Muscle of back (tissue), 13 donors: ENCODE measurements at places on chromosomes 3 and 15. TPM values are rescaled to one million over a fixed set of nuclear protein-coding genes. Genes with fewer than 3 reads are reported as not detected.
A peak's percentile ranks its signal among the peaks of the same experiment; 100 is the strongest.

MESP2 gene
- polyA plus RNA-seq, result 0.65 TPM

ASB14 gene
- polyA plus RNA-seq, result 0.92 TPM

- DNase-seq, result no peak
These were observed 62.6 kb upstream of the SCN10A start for GRCh38 chr3:38878646-38879045.

GRCh38 chr3:188554404-188554803 is 400.4 kb downstream of the LPP start:
- peak; percentile 59 for DNase-seq

DNA sequence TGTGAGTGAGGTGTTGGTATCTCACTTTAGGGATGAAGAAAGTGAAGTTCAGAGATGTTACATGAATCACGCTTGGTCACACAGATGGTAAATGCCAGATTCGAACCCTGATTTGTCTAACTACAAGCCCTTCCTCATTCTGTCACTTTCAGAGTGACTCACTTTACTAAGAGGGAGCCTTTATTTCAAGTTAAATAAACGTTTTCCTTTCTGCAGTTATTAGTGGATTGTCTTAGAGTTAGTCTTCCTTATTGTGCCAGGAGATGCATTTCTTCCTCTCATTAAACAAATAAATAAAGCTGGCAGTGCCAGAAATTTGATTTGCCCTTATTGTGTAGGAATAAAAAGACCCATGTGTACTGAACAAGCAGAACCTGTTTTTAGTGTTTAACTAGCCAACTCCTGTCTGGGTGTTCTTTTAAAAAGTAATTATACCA is 162.5 kb downstream of the AKAP13 start:
- DNase-seq, result no peak

DNA sequence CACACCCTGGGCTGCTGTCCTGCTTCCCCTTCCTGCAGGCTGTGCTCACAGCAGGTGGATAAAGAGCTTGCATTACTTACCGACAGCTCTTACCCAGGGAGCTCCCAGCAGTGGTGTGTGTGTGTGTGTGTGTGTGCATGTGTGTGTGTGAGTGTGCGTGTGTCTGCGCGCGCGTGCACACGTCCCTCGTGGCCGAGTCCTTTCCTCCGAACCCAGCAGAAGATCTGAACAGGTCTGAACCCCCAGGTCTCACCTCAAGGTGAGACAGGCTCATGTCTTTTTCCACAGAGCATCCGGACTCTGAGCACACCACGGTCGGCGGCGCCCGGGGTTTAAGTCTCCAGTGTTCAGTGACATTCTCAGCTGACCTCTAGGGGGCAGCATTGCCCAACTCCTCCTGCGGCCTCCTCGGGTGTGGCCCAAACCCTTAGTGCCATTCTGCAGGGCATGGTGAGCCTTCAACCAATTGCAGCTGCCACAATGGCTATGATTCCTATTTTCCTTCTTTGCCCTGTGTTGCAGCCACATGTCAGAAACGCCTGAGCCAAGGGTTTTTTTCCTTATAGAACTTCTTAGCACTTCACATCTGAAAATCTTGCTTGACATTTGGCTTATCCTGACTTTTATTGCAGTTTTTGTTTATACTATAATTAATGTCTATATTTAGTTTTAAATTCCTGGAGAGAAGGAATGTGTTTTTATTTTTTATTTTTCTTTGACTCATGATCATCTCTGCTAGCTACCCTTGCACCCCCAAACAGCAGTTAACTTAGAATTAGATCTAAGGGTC is 64.1 kb upstream of the KLHL25 start:
- DNase-seq, result peak; percentile 43

DNA sequence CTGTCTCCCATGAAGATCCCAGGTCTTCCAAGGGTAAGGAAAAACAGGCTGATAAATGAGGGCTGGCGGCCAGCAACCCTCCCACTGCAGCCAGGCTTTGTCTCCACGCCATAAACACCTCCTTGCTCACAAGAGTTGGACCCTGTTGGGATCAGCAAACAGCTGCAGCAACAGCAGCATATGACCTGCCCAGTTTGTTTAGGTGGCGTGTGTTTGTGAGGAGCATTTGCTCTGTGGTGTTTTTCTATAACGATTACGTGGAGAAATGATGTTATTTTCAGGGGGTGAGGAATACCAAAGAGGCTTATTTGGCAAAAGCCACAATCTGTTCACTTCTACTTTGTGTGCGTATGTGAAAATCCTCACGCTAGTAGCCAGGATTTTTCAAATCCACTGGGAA is 58.5 kb downstream of the RFTN1 start:
- no peak for DNase-seq

- DNase-seq, result peak; percentile 91
These were observed 919.3 kb downstream of the TUSC7 start for GRCh38 chr3:117628823-117629291.
